ENCODE measurements at places on chromosomes 4 and X. TPM values are rescaled to one million over a fixed set of nuclear protein-coding genes. Genes with fewer than 3 reads are reported as not detected.

- DNase-seq, result no peak
Measured at GRCh38 chr4:180999217-180999616, 1244.0 kb upstream of the TENM3 start.

DNA sequence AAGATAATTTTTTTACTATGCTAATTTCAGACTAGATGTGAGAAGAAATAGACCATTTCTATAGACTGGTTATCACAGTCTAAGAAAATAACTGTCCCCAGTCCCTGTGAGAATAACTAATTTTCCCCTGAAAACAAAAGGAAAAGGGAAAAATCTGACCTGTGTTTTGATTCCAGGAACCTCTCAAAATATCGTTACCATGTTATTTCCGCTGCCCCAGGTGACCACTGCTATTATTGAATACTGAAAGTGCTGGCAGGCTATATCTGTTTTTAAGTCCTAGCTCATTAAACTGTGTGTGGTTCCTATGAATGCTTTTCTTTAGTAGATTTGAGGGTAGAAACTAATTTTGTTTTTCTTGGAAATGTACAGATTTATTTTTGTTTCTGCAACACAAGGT is 83.6 kb downstream of the GAB1 start:
- DNase-seq, result no peak

- DNase-seq, result no peak
Measured at GRCh38 chr4:185598846-185599552, 63.7 kb upstream of the PDLIM3 start.

Gene CCDC160
- total RNA-seq, result not detected

- no peak for DNase-seq
Measured at GRCh38 chrX:130145123-130145522, 20.5 kb downstream of the AIFM1 start.

DNA sequence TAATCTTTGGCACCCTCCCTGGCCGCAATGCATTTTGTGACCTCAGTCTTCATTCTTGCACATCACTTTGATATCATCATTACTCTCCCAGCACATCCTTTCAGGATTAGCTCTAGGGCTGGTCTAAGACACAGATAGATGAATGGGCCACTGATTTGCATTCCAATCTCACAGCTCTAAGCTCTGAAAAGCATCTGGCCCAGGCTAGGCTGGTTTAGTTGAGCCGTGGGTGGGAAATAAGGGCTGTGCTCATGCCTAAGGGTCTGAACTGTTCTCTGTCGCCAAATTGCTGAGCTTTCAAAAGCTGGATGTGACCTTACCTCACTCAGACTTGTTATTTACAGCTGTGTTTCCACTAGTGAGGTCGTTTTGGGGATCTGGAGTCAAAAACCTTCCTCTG is 30.0 kb upstream of the SLC9A7 start:
- DNase-seq, result no peak

GRCh38 chr4:112927544-112927943 is 121.9 kb upstream of the ANK2 start:
- no peak for DNase-seq

Gene TEX11
- not detected for total RNA-seq

DNA sequence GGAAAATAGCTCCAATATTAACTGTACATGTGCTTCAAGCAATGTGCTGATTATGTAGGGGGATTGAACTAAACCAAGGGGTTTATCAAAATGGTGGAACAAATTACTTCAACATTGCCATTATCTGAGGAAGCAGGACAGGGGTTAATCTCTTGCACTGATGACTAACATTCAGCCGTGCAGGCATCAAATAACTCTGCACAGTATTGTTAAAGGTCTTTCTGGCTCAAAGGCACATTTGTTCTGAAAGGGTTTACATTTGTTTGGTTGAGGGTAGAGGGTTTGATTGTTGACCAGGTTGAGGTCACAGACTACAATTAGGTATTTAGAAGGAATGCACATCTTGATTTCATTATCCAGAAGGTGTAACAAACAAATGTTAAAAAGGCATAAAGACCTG is 32.2 kb upstream of the CCSER1 start:
- DNase-seq, result no peak

DNA sequence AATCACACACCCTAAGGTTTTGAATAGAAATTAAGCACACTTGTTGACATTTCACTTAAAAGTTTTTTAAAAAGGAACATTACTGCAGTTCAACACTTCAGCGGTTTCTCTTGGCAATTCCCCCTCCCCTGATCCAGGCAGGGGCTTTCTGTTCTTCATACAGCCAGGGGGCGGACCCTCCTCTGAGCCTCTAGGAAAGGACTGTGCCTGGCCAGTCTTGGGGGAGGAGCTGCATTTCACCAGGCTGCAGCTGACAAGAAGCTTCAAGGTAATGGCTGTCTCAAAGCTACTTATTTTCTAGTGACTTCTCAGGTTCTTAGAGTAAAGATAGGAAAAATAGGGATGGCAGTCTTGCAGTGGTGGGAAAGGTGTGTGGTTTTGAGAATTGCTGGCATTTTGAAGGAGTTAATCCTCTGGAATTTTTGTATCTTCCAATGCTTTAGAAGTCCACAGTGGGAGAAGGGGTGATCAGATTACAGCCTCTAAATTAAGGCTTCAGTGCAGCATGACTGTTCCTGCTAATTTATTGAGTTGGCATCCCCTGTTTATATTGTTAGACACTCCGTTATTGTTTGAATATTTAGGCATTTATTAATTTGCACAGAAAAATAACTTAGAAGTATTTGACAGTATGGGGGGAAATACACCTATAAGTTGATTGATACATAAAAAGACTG is 33.5 kb downstream of the PWWP3B start:
- no peak for DNase-seq

Gene HS6ST2
- not detected for total RNA-seq

GRCh38 chr4:150987204-150987603 is 27.9 kb downstream of the LRBA start:
- no peak for DNase-seq

Gene RENBP
- total RNA-seq, result 15.5 TPM

Gene SLC34A2
- not detected for total RNA-seq

DNA sequence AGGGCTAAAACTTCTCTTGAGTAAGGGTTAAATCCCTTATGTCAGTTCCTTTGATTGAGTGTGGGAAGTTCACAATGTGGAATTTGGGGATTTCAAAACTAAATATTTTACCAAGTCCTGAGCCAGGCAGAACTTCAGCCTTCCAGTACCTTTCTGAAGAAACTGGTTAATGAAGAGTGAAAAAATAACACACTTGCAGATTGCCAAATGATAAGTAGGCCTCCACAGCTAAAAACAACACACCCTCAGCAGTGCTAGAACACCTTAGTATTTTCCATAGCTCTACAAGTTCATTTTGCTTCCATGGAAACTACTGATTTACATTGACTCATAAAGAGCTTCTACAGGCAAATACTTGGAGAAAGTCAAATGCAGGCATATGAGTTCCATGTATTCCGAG is 326.8 kb downstream of the ZNF674 start:
- no peak for DNase-seq

Data from ascending aorta (tissue), 2 donors.